ENCODE measurements at places on chromosomes 7 and 10. TPM values are rescaled to one million over a fixed set of nuclear protein-coding genes. Genes with fewer than 3 reads are reported as not detected.
A peak's percentile ranks its signal among the peaks of the same experiment; 100 is the strongest.

IFIT1 gene
- 29.8 TPM for total RNA-seq

ITIH5 gene
- total RNA-seq: not detected

TSPAN13 gene
- 1.3 TPM for total RNA-seq

WEE2 gene
- total RNA-seq: not detected

CNPY1 gene
- not detected for total RNA-seq

MSMB gene
- total RNA-seq: not detected

GAD2 gene
- not detected for total RNA-seq

INSIG1 gene
- total RNA-seq: 89.1 TPM

BMPER gene
- not detected for total RNA-seq

RBM48 gene
- 15.4 TPM for total RNA-seq

DNA sequence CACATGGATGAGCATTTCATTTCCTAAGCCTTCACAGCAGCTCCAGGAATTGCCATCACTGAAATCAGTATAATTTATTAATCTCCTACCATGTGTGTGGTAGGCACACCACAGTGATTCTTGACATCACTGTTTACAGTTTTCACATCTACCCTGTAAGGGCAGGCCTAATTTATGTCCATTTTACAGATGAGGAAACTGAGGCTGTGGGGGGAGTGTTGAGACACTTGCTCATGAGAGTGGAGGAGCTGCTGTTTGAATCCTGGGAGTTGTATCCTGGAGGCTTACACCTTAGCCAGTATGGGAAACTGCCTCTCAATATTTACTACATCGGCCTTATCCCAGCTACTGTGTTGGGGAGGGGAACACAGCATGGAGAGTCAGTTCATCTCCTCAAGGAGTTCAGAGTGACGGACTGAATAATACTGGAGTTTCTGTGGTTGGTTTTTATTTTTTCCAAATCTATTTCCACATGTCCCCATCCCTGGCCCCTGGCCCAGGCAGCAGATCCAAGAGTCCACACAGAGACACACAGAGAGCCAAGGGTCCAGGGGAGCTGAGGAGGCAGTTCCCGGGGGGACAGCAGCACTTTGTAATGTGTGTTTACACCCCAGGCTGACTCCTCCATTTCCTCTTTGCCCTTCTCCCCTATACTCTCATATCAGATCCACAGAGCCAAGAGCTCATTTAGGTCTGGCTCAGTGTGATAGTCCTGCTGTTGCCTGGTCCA is 13.2 kb downstream of the UBTD1 start:
- peaks cover 11% of the 10 kb centered on the region for H3K27me3 ChIP-seq
- no peak overlapping the region for H3K27ac ChIP-seq
- H3K4me3 ChIP-seq: no peak overlapping the region
- no peaks in the 10 kb centered on the region for H3K36me3 ChIP-seq
- peaks cover 2% of the 10 kb centered on the region for H3K4me1 ChIP-seq

DNA sequence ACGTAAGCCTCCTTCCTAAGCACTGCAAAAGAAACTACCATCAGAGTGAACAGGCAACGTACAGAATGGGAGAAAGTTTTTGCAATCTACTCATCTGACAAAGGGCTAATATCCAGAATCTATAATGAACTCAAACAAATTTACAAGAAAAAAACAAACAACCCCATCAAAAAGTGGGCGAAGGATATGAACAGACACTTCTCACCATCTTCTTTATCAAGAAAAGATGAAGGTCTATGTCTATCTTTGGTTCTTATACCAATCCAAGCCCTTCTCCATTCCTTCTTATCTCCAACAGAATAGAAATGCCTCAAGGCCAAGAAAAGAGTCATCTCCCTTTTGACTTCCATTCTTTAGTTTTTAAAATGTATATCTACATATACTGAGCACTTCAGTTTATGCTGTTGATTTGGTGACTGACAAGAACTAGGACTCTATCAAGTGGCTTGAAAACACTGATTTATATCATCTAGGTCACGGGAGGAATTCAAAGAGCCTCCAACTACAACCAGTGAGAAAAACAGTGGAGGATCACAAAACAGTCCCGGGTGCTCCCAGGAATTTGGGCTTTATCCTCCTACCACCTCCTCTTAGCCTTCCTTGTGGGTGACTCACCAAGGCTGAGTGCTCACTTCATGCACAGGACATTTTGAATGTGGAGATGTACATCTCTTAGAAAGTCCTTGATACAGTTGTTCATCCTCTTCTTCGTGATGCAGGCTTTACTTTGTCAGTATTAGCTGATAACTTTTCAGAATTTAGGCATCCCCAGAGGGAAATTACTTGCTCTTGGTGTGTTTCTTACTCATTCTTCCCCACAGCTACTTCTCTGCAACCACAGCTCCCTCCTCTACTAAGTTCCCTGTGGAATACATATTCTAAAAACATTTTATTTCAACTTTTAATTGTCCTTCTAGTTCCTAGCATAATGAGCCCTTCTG is 15.4 kb downstream of the TAS2R41 start:
- no peak overlapping the region for H3K4me3 ChIP-seq
- H3K36me3 ChIP-seq: no peaks in the 10 kb centered on the region
- no peak for DNase-seq
- no peak overlapping the region for H3K27ac ChIP-seq
- H3K4me1 ChIP-seq: peaks cover 18% of the 10 kb centered on the region

- no peaks in the 10 kb centered on the region for H3K36me3 ChIP-seq
- no peak within 1 kb of the TSS for H3K4me3 ChIP-seq
- H3K4me1 ChIP-seq: no peaks in the 10 kb centered on the region
- no peak within 1 kb of the TSS for H3K27ac ChIP-seq
- DNase-seq: no peak
Measured at GRCh38 chr7:83648464-83649241, at the start of gene SEMA3E. Gene SEMA3E (minus strand): TSS chr7:83649139.

DNA sequence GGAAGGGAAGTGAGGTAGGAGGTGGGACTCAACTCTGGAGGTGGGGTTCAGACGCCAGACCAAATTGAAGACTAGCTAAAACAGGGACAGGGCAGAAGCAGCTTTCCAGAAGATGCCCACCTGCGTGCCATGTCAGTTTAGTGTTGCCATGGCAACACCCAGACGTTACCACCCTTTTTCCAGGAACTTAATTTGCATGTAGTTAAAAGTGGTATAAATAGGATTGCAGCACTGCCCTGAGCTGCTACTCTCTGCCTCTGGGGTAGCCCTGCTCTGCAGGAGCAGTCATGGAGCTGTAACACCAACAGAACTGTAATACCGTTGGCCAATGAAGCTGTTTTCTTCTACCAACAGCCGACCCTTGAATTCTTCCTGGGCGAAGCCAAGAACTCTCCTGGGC is 93.8 kb downstream of the PRKCQ start:
- H3K4me1 ChIP-seq: peaks cover 69% of the 10 kb centered on the region
- H3K36me3 ChIP-seq: peaks cover 94% of the 10 kb centered on the region
- peak overlapping the region; percentile 48 for H3K27ac ChIP-seq
- H3K4me3 ChIP-seq: no peak overlapping the region
- no peaks in the 10 kb centered on the region for H3K27me3 ChIP-seq
- DNase-seq: no peak

DNA sequence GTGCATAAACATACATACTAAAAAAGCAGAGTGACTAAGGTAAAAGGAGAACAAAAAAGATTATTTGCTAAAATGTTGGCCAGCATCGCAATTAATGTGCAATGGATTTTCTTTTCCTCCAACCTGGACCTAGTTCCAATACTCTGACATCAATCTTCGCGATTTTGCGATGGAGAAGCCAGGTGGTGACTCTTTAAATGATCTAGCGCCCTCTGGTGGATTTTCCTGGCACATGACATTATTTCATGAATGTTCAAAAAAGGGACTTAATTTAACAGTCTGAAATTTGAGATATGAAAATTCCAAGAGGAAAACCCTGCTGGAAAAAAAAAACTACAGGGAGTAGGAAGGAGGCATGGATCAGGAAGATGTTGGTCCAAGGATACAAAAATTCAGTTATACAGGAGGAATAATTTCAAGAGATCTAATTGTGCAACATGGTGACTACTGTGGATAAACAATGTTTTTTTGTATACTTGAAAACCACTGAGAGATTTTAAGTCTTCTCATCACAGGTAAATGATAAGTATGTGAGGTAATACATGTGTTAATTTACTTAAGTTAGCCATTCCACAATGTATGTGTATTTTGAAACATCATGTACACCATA is 4.3 kb upstream of the KCNMA1 start:
- no peak overlapping the region for H3K27ac ChIP-seq
- peaks cover 3% of the 10 kb centered on the region for H3K4me1 ChIP-seq
- H3K36me3 ChIP-seq: no peaks in the 10 kb centered on the region
- H3K4me3 ChIP-seq: no peak overlapping the region

- no peaks in the 10 kb centered on the region for H3K4me1 ChIP-seq
- no peak for DNase-seq
- H3K36me3 ChIP-seq: no peaks in the 10 kb centered on the region
- H3K27ac ChIP-seq: no peak overlapping the region
- H3K27me3 ChIP-seq: no peaks in the 10 kb centered on the region
Measured at GRCh38 chr7:144527051-144527471, 123.6 kb upstream of the NOBOX start.

DNA sequence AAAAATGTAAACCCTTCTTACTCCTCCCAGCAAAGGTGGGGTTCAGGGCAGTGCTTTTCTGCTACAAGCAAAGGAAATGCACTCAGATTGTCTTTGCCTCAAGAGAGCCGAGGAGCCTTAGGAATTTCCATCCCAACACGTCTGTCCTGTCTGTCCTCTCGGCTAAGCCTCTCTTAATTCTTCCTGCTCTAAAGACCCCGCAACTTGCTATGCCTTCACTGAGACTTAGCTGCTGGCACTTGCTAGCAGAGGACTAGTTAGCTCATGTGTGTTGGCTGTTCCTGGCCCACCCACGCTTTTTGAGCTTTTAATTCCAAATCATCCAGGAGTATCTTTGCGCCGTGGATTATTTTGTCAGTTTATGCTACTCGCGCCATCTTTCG is 481 bp upstream of the NPM3 start:
- H3K27ac ChIP-seq: peak overlapping the region; percentile 98
- H3K4me1 ChIP-seq: peaks cover 56% of the 10 kb centered on the region
- no peak for DNase-seq
- peaks cover 31% of the 10 kb centered on the region for H3K36me3 ChIP-seq
- H3K27me3 ChIP-seq: peaks cover 4% of the 10 kb centered on the region
- H3K4me3 ChIP-seq: peak overlapping the region; percentile 100

- H3K27me3 ChIP-seq: no peaks in the 10 kb centered on the region
- peaks cover 7% of the 10 kb centered on the region for H3K4me1 ChIP-seq
- no peak for DNase-seq
- no peak overlapping the region for H3K27ac ChIP-seq
Measured at GRCh38 chr10:87538092-87539015, 33.7 kb downstream of the MINPP1 start.

- peaks cover 17% of the 10 kb centered on the region for H3K27me3 ChIP-seq
- peak; percentile 69 for DNase-seq
- peak overlapping the region; percentile 28 for H3K4me3 ChIP-seq
Measured at GRCh38 chr10:43304687-43305333, 37.9 kb upstream of the RASGEF1A start.

- no peak overlapping the region for H3K27ac ChIP-seq
- H3K27me3 ChIP-seq: peaks cover 6% of the 10 kb centered on the region
- no peak overlapping the region for H3K4me3 ChIP-seq
- no peaks in the 10 kb centered on the region for H3K36me3 ChIP-seq
- no peak for DNase-seq
Measured at GRCh38 chr10:125174360-125174759, 14.0 kb upstream of the CTBP2 start.

DNA sequence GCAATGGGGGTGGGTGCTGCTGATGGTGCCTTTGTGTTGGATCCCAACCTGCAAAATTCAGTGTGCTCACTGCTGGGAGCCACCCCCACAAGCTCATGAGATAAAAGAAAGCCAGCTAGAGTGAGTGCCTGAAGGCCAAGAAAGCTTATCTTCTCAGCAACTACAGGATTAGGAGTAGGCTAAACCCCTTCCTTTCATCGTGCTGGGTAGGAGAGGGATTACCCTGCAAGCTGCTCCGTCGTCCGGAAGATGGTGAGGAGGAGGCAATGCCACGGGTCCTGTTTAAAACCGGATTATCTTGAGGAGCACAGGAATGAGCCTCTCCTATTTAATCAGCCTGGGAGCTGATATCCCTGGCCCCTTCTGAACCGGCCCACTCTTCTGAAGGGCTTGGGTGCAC is 258.0 kb downstream of the GALNT17 start:
- no peak overlapping the region for H3K27ac ChIP-seq
- H3K36me3 ChIP-seq: no peaks in the 10 kb centered on the region
- no peak for DNase-seq
- no peaks in the 10 kb centered on the region for H3K27me3 ChIP-seq

DNA sequence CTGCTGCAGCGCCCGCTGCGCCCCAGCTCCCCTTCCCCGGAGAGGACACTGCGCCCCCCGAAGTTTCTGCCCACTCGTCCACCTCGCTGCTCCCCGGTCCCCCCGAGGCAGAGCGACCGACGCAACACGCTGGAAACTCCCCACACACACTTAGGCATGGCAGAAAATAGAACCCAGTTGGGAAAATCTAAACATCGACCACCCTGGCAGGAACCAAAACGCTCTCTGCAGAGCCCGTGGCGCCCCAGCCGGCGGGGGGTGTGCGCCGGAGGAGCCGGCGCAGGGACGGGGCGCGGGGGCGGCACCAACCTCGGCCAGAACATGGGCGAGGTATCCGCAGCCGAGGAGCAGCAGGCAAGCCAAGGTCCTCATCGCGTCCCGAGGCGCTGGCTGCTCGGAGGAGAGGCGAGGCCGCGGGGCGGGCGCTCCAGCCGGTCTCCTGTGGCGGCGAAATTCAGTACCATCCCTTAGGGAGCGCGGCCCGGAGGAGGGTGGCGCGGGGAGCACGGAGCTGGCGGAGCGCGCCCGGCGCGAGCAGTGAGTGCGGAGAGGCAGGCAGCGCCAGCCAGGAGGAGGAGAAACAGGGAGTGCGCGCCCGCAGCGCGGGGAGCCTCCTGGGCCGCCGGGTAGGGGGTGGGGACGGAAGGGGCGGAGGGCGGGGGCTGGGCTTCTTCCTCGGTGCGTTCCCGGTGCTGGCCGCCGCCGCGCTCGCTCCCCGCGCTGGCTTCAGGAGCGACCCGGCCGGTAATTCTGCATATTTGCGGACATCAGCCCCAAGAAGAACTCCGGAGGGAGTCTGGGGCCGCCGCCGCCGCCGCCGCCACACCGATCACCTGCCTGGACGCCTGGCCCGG is 789 bp downstream of the PDGFA start:
- H3K27ac ChIP-seq: no peak overlapping the region
- DNase-seq: peak; percentile 39
- H3K4me1 ChIP-seq: peaks cover 7% of the 10 kb centered on the region
- peak overlapping the region; percentile 69 for H3K4me3 ChIP-seq
- no peaks in the 10 kb centered on the region for H3K36me3 ChIP-seq

DNA sequence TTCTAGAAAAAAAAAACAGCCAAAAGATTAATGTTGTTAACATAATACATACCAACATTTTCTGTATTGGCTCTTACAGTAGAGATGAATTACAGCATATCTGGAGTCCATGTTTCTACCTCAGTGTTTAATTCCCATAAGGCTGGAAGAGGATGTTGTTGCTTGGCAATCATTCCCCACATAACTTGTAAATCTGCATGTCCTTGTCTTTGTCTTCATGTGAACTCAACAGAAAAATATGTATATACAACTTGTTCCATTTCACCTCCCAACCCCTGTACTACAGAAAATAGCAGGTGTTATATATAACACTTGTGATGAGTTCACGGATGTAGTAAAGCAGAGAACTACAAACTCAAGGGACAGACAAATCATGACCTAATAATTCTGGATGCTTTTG is 160.9 kb upstream of the SEMA3C start:
- no peaks in the 10 kb centered on the region for H3K27me3 ChIP-seq
- H3K36me3 ChIP-seq: no peaks in the 10 kb centered on the region
- H3K27ac ChIP-seq: no peak overlapping the region
- no peak overlapping the region for H3K4me3 ChIP-seq

- DNase-seq: no peak
- H3K4me3 ChIP-seq: no peak overlapping the region
Measured at GRCh38 chr10:1648648-1649047, 88.7 kb downstream of the ADARB2 start.

- H3K27ac ChIP-seq: no peak overlapping the region
- peak; percentile 85 for DNase-seq
- no peak overlapping the region for H3K4me3 ChIP-seq
- peaks cover 73% of the 10 kb centered on the region for H3K36me3 ChIP-seq
Measured at GRCh38 chr7:127708788-127709187, 56.8 kb downstream of the SND1 start.
